DMS53 (cell line): ENCODE measurements at places on chromosomes 7 and 10.

- DNase-seq, result no peak
These were observed 271.8 kb upstream of the NRG3 start for GRCh38 chr10:81603106-81603620.

- no peak for DNase-seq
These were observed 26.7 kb downstream of the ELMO1 start for GRCh38 chr7:37421861-37422500.

GRCh38 chr10:130021383-130021950, 57.4 kb upstream of the EBF3 start:
- DNase-seq, result no peak

DNA sequence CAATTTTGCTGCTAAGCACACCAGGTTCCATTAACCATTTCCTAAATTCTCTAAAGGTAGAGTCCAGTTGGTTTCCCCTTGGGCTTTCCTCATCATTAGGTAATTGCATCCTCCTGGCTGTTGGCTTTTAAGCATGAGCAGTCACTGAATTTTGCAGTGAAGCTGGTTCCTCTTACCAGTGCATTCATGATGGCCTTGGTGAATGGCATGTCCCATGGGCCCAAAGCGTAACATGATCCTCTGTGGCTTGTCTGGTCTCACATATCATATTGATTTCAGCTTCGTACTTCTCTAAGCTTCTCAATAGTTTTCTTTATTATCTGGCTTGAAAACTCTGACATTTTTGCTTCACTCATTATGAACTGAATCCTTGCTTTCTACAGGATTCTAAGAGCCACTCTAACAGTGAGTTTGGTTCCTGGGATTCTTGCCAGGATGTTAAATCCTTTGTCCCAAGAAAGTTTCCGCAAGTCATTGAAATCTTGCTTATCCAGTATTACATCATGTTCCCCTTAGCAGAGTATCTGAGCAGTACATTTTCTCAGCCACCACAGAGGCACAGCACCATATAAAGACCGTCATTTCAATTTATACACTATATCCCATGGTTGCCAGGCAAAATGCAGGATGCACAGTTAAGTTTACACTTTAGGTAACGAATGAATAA, 134.2 kb downstream of the PTN start:
- no peak for DNase-seq

DNA sequence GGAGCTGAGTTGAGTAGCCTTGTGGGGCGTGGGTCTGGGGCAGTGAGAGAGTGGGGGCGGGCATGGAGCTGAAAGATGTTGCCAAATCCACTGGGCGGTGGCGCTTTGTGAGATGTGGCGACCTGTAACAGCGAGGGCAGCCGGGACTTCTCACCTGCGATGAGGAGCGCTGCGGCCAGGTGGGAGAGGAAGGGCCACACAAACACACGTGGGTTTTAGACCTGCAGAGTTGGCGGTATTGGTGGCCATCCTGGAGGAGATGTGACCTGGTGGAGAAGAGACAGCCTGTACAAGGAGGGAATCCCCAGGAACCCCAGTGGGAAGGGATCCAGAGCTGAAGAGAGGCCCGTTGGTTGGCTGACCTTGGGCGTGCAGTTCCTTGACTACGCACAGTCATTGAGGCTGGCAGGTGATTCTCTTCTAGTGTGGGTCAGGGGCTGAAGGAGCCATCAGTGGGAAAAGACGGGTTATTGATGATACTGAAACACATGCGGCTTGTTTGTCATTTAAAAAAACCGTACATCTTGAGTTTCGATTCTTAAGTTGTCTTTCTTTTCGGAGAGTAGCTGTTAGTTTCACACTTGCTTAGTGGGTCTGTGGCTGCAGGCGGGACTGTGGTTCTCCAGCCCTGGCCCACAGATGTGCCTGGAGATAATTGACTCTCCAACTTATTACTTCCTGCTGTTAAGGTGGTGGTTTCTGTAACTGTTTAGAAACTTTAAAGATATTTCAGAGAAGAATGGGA, 2.4 kb downstream of the CHST12 start:
- DNase-seq, result no peak

- no peak for DNase-seq
These were observed 8.5 kb upstream of the TMEM270 start for GRCh38 chr7:73852500-73852899.

DNA sequence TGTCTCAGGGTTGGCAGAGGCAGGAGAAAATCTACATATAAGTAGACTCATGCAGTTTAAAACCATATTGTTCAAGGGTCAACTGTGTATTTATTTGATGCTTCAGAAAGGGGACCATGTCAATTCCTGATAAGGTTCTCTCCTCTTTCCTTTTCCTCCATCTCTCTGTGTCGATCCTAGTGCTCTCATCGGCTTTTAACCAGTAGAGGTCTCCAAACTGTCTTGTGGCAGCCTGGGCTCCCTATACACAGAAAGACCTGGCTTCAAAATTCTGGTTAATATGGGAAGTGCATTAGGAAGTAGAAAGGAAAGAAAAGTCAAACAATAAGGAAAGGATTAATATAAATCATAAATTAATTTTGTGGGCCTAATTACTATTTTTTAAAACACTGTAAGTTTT, 304.4 kb upstream of the C7orf33 start:
- DNase-seq, result peak; percentile 61

- DNase-seq, result no peak
These were observed 42.7 kb downstream of the FRMPD2 start for GRCh38 chr10:48231699-48232315.

- DNase-seq, result peak; percentile 65
These were observed 162.3 kb downstream of the ITGB1 start for GRCh38 chr10:32795598-32796183.

DNA sequence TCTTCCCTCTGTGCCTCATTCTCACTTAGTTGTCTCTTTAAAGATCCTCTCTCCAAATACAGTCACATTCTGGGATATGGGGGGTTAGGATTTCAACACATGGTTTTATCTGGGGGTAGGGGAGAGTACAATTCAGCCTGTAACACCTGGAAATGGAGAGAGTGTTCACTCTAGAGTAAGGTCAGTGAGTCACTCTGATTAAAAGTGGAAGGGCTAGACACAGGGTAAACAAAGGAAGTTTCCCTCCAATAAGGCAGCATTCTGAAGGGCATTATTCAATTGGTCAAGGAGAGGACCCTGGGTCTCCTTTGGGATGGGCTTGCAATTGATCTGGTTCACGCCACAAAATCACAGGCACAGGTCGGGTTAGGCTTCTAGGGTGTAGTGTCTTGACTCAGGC, 232.8 kb upstream of the NPSR1 start:
- DNase-seq, result peak; percentile 67

DNA sequence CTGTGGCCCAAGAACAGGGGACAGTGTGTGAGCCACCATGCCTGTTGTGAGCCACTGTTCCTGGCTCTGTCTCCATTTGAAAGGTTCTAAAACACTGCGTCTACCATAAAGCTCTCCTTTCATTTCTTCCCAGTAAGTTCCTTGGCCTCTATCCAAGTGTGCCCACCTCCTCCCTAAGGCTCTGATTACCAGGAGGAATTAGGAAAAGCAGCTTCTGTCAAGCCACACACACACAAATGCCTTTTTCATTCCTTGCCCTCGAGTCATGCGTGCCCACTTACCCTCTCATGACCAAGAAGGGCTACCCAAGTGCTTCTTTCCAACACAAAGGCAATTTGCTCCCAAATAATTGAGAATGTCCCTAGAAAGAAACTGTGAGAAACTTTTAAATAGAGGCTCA, 70.8 kb upstream of the PARD3 start:
- no peak for DNase-seq

- DNase-seq, result no peak
These were observed 8.0 kb downstream of the STAG3 start for GRCh38 chr7:100185726-100186125.

DNA sequence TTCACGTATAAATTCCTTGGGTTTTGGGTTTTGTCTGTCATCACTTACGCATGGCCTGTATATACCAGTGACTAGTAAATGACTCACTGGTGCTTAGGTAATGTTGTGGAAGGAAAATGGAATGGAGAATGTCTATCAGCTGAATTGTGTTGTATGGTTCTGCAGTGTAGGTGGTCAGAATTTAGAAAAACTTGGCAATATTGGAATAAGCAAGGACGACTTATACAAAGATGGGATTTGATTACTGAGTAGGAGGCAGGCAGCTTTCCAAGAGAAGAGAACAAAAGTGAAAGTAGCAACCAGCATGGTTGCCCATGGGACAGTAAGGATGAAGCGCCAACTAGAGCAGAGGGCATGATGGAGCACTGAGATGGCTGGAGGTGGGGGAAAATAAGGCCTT, 168.6 kb upstream of the CSTF2T start:
- DNase-seq, result peak; percentile 12

DNA sequence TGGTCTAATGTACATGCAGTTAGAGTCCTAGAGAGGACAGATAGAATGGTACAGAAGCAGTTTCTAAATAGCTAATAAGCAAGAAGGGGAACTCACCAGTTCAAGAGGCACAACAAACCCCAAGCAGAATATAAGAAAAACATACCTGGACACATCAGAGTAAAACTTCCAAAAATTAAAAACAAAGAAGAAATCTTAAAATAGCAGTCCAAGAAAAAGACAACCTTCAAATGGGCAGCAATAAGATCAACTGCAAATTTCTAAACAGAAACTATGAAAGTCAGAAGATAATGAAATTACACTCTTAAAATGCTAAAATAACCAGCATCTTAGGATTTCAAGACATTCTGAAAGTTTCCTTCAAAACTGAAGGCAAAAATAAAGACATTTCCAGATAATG, 55.9 kb downstream of the USP6NL start:
- no peak for DNase-seq

GRCh38 chr7:14793151-14793550, 109.4 kb downstream of the DGKB start:
- no peak for DNase-seq

- DNase-seq, result peak; percentile 84
These were observed 109.6 kb downstream of the WNT2 start for GRCh38 chr7:117212969-117213877.

GRCh38 chr7:3380886-3381685, 80.0 kb downstream of the SDK1 start:
- DNase-seq, result no peak

- peak; percentile 81 for DNase-seq
These were observed 67.8 kb upstream of the NXPH1 start for GRCh38 chr7:8365499-8366110.

DNA sequence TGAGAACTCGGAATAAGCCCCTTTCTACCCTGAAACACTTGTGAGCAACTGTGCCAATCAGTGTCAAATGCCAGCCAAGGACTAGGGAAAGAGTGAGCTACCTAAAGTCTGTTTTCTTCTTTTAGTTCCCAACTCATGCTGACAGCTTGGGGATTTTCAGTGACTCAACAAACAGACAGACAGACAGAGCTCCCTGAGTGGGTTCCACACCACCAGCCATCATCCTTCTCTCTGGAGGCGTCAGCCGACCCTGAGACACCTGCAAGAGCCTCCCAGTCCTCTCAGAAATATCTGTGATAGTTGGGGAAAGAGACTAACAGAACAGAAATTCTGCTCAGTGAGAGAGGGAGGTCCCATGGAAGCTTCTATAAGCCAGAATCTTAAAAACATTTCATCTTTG, 49.5 kb downstream of the GATA3 start:
- DNase-seq, result no peak

DNA sequence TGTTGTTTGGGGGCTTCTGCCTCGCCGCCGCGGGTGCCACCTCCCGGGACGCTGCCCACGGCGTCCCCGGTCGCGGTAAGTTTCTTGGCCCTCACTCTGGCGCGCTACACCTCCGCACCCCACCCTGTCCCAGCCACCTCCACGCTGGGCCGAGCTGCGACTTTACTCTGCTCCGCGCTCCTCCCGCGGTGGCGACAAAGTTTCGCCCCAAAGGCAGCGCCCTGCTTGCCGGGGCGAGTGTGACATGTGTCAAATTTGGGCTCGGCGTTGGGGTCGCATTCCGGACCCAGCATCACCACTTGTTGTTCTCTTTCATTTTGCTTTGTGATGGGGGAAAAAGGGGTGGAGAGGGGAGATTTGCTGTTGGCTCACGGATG, 167.7 kb upstream of the PPP1R3A start:
- DNase-seq, result peak; percentile 80

DNA sequence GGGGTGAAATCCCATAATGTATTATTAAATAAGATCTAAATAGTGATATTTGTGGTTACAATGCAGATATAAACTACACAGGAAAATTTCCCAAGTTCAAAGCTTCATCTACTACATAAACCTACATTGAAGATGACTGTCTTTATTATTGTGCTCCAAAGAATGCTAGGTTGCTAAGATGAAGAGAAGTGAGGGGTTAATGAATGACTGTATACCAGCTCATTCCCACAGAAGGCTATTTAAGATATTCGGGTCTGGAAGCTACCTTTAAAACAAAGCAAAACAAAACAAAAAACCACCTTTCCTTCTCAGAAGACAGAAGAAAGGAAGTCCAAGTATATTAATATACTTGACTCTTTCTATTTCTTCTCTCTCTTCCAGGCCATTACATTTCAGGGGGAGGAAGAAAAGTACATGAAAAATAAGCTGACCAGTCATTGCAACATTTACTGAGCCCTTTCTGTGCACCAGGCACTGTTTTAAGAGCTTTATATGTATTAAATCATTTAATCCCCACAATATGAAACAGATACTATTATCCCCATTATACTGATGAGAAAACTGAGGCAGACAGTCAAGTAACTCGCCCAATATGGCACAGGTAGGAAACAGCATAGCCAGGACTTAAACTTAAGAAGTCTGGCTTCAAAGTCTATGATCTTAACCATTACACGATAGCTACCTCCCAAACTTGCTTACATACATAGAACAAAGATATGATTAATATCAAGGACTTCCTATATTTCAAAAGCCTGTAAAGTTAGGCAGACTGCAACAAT, 48.1 kb downstream of the TNPO3 start:
- DNase-seq, result no peak

DNA sequence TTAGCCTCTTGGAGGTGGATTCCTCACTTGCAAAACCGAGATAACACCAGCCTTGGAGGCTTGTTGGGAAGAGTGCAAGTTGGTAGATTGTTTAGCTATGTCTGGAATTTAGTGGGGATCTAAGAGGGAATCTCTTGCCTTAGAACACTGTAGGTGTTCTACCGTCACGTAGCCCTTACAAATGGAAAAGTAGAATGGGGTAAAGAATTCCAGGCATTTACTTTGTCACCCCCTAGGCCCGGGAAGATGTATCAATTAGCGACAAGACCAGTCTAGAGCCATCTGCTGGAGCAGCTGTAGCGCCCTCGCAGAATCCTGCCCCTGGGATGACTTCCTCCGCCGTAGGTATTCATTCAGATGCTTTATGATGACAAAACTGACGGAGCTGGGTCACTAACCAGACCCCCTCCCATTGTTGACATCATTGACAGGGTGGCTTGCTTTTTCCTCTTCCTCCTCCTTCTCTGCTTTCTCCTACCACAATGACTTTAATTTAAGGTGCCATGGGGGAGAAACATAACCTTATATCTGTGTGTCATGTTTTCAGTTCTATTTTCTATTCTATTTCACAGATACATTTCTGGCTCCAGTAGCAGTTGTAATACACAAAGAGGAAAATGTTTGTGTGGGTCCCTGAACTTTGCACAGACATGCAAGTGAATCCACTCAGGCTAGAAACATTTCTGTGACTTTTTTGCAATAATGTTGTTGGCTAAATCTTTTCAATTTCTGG, 262.6 kb upstream of the LYZL1 start:
- no peak for DNase-seq

- DNase-seq, result peak; percentile 62
These were observed 160.0 kb upstream of the ANK3 start for GRCh38 chr10:60549686-60550085.
